Pulmonary artery endothelial cell (primary cell): ENCODE measurements at places on chromosomes 13 and 19. TPM values are rescaled to one million over a fixed set of nuclear protein-coding genes. Genes with fewer than 3 reads are reported as not detected.

- DNase-seq, result no peak
These were observed 971 bp downstream of the ATCAY start for GRCh38 chr19:3881272-3882040.

- no peak for DNase-seq
These were observed 59.4 kb upstream of the WASF3 start for GRCh38 chr13:26497968-26498511.

- DNase-seq, result no peak
These were observed 24.8 kb upstream of the PLA2G4C start for GRCh38 chr19:48135411-48135810.

GRCh38 chr13:23626700-23627099 is 56.5 kb downstream of the TNFRSF19 start:
- no peak for DNase-seq

The ACTMAP gene
- 0.49 and 0.59 TPM in 2 replicates for total RNA-seq

- DNase-seq, result no peak
These were observed 3.4 kb downstream of the SLITRK1 start for GRCh38 chr13:83878691-83879430.
